ENCODE measurements at places on chromosomes 4 and X.

- DNase-seq = no peak
Measured at GRCh38 chr4:69096111-69096656, at the start of gene UGT2B7. UGT2B7 (plus strand) TSS chr4:69096474; CDS start chr4:69096521, 47 bp downstream.

DNA sequence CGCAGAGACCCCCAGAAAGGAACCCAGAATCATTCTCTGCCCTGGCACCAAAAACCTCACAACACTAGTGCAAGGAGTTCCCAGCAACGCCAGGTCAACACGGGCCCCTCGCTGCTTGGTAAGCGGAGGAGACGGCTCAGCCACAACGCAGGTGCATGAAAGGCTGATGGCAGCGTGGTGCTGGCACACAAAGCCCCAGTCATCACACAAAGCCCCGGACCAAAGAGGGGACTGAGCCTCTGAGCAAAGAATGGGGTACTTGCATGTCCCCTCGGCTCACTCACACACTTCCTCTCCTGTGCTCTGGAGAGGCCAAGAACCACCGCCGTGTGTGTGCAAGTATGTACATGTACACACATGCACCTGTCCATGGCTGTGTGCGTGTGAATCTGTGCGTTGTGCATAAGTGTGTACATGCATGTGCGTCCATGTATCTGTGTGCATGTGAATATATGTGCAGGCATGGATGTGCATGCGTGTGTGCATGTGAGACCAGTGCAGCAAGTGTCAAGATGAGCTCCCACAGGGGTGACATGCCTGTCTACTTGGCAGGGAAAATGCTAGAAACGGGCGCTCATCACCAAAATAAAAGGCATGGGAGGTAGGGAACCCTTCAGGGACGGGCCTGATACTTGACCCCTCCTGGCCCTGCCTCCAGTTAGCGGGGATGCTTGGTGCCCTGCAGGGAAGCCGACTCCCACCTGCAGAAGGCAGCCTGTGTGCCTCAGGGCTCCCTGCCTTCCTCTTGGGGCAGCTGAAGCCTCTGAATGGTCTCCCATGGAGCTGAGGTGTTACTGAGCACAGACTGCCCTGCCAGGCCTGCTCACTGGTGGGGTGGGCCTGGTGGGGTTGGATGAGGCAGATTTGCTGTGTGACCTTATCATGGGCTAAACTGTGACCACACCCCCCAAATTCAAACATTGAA is 60.4 kb downstream of the ZFYVE28 start:
- DNase-seq = no peak

DNA sequence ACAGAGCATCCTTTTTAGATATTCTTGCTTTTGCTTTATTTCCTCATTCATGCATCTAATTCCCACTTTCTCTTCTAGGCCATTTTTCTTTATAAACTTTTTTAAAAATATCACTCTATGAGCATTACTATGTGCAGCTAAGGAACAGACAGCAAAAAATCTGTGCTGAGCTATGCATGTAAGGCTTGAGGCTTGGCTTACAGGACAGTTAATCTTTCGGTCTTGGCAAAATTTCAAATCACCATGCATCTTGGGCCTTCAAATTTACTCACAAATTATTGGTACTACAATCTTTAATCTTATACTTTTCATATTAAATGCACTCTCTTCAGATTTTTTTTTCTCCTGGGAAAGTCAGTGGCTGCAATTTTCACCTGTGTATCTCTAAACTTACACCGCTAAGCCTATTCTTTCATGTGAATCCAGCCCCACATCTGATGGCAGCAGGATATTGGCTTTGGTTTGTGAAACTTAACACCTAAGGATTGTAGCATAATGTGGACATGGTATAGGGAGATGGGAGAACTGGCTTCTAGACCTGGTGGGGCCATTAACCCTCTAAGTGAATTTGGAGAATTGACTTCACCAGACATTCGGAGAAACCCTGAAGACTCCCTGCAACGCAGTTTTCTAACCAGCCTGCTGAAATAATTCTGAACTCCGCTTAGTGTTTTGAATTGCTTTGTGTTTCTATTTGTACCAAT is 278.3 kb downstream of the SPRY1 start:
- DNase-seq = no peak

GRCh38 chr4:4922441-4922840 is 63.0 kb downstream of the MSX1 start:
- no peak for DNase-seq

- DNase-seq = no peak
Measured at GRCh38 chrX:54945224-54945623, 24.6 kb downstream of the TRO start.
